ENCODE measurements at places on chromosomes 7 and 10.

- DNase-seq, result no peak
Observed at GRCh38 chr7:132871419-132871818, 210.5 kb downstream of the CHCHD3 start.

- DNase-seq, result no peak
Observed at GRCh38 chr7:55305135-55305534, 60.0 kb upstream of the LANCL2 start.

DNA sequence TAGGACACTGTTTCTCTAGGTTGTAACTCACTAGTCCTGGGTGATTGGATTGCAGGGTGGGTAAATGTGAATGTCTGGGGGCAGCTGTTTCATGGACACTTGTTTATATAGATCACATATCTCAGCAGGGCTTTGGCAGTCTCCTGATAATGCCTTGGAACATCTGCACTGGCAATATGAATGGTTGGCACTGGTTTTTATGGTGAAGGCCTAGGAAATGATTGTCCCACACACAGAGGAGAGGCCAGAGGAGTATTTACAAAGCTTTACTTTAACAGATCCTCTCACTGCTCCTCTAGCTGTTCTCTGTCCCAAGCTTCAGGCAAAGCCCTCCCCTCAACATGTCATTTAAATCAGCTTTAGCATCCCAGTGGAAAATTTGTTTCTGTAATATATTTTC is 171.3 kb upstream of the STEAP4 start:
- no peak for DNase-seq

GRCh38 chr7:33529070-33529469 is 376.3 kb upstream of the BMPER start:
- DNase-seq, result no peak

All from NCI-H2081 treated with DMSO at 0.1 percent for 48 hours (cell line).